Activated T-cell treated with anti-CD3 and anti-CD28 coated beads, Interleukin-2, amount 50 U/mL, for 48 hours (primary cell): ENCODE measurements at places on chromosomes 3 and 15.

DNA sequence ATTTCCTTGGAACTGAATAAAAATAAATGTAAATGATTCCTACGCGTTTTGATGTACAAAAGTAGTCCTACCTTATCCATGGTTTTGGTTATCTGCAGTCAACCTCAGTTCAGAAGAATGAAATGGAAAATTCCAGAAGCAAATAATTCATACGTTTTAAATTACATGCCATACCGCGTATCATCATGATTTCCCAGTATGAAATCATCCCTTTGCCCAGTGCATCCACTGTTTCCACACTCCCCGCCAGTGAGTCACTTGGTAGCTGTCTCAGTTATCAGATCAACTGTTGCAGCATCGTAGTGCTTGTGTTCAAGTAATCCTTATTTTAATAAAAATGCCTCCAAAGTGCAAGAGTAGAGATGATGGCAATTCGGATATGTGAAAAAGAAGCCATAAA is 9.1 kb upstream of the MFSD1 start:
- no peak for DNase-seq

GRCh38 chr3:19476281-19476680 is 328.0 kb downstream of the KCNH8 start:
- no peak for DNase-seq

GRCh38 chr3:141659821-141660613 is 78.1 kb upstream of the RNF7 start:
- DNase-seq, result peak; percentile 21

DNA sequence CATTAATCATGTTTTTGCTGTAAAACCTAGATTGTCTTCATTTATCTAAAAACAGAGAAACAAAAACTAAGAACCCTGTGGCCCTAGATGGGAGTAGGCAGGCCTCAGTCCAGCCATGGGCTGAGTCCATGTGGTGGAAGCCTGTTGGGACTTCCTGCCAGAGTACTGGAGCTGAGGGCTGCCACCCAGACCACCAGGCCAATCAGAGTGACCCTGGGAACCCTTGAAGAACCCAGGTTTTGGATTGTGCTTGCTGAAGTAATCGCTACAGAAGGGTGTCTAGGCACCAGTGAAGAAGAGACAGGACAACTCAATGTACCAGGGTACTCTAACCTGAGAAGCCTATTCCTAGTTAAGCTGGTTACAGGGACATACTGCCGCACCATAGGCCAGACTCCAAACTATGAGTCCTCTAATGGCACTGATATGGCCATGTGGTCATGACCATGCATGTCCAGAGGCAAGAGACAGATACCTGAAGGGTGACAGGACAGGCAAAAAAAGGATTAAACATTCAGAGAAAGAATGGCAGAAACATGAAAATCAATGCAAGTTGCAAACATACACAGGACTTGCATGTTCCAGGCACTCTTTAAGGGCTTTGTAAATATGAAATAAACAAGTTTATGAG is 12.9 kb downstream of the CSRNP1 start:
- DNase-seq, result no peak

- peak; percentile 10 for DNase-seq
These were observed 279.4 kb upstream of the TLE3 start for GRCh38 chr15:70376929-70377691.

GRCh38 chr3:49761661-49762060 is 24.7 kb downstream of the IP6K1 start:
- no peak for DNase-seq

DNA sequence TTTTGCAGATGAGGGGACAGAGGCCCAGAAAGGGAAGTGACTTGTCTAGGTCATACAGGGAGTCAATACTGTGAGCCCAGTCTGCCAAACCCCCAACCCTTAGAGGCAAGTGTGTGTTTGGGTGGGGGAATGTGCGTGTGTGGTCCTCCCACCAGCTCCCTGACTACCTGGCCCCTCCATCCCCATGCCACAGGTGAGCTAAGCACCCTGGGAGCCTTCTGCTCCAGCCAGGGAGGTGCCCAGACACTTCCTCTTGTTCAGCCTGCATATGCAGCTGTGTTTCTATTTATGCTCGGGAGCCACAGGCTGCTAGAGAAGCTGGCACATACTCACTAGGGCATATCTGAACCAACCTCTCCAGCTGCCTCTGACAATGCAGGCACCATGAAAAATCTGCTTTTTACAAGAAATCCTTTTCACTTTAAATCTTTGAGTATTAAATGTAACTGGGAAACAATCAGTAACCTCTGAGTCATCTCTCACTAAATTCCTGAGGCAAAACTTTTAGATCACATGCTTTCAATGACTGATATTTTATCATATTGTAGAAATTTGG is 20.7 kb downstream of the TBC1D2B start:
- DNase-seq, result no peak

DNA sequence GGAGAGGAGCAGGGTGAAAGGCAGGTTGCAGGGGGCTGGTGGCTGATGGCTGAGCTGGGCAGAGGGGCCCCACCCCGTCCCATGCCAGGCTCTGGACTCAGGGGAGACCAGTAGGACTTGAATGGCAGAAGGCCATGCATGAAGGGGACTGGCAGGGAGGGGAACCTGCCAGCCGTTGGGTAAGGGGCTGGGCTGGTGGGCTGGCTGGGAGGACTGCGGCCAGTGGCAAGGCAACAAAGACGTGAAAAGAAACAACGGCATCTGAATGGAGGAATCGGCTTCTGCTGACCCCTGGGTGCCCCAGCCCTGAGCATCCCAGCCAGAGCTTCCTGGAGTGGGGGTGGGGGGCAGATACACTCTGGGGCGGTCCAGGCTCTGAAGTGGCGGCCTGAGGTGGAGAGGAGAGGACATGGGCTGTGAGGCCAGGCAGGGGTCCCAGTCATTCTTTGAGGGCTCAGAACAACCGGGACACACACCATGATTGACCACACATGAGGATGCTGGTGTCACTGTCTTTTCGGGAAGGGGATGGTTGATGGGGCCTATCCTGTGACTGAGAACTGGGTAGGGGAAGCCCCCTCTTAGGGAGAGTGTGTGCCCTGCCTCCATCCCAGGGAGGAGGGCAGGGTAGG is 11.7 kb downstream of the GLYCTK start:
- no peak for DNase-seq

GRCh38 chr15:57554812-57555179 is 36.9 kb upstream of the MYZAP start:
- no peak for DNase-seq

DNA sequence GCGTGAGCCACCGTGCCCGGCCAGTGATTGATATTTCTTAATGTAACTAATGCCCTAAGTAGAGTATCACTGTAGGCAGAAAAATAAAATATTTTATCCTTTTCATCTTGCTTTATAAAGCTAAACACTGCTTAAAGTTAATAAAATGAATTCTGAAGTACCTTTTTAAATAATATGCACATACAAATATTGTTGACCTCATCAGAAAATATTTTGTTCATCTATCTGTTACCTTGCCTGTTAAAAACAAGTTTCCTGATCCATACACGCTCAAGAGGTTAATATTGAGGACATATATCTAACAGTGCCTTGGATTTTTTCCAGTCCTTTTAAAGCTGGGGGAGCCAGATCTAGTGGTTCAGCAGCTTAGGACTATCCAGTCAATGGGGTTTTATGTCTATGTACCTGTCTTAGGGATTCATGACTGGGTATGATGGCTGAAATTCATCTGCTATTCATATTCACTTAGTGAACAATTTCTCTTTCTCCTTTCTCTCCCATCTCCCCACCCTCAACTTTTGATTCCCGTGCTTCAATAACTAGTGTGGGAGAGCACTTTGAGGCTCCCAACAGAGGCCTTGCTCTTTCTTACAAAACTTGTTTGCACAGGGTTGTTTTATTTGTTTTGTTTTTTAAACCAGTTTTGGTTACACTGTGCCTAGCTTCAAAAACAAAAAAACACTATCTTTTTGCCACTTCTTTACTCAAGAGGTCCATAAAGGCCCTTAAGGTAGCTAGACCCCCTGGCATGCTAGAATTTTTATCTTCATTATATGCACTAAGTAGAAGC is 7.0 kb downstream of the SLC25A36 start:
- no peak for DNase-seq

GRCh38 chr3:46947981-46948791 is 28.4 kb downstream of the CCDC12 start:
- DNase-seq, result peak; percentile 77

DNA sequence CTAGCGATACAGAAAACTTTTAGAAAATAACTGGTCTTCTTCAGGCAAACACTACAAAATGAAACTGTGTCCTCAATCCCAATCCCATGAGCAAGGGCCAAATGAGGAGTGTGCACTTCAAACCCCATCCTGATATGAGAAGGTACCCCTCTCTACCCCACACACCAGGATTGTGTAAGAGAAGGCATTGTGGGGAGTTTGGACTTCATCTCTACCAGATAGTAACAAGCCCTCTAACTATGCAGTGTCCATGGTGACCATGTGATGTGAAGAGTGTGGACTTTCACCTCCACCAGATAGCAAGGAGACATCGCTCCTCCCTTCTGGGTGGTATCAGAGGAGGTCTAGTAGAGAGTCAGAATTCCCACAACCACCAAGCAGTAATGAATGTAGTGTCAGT is 769.3 kb downstream of the MECOM start:
- no peak for DNase-seq

GRCh38 chr3:135106445-135106844 is 311.4 kb downstream of the EPHB1 start:
- no peak for DNase-seq

DNA sequence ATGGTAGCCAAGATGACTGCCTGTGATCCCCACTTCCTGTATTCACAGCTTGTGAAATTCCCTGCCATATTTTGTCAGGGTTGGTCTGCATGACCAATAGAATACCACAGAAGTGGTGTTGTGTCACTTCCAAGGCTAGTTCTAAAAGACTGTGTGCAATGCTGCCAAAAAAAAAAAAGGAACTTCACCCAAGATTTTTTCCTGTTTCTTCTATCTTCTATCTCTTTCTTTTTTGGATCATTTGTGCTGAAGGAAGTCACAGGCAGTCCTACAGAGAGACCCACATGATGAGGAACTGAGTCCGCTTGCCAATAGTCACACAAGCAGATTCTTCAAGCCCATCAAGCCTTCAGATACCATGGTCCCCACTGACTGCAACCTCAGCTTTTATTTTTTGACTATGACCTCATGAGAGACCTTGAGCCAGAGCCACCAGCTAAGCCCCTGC is 18.1 kb upstream of the RAF1 start:
- no peak for DNase-seq

- no peak for DNase-seq
These were observed 56.8 kb upstream of the TFRC start for GRCh38 chr3:196138482-196139254.

DNA sequence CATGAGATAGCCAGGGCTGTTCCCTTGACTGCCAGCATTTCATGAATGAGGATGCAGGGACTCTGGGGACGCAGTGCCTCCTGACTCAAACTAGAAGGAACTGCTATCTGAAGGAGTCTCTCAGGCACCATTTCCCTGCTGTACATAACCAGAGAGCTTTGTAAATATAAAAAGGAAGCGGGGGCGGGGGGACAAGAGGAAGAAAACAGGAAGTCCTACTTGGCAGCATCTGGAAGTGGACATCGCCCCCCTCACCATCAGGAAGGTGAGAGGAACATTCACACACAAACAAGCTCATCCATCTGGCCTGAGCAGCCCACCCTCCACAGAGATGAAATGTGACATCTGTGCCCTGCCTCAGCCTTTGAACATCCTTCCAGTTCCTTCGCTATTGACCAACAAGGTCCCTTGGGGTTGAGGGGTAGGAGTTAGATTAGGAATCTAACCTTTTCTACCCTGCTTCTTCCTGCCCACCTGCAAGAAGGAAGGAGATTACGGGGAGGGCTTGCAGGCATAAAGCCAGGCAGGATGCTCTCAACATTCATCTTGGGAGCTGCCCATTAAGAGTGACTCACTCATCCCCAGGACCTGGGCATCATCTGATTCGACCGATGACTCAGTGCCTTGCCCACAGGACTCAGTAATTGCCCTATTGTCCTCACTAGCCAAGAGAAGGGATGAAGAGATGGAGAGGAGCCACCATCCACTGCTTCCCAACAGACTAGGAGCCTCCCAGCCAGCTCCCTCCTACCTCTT is 31.9 kb downstream of the SH3BP5 start:
- no peak for DNase-seq

GRCh38 chr3:94887065-94887464 is 824.2 kb downstream of the NSUN3 start:
- DNase-seq, result no peak

DNA sequence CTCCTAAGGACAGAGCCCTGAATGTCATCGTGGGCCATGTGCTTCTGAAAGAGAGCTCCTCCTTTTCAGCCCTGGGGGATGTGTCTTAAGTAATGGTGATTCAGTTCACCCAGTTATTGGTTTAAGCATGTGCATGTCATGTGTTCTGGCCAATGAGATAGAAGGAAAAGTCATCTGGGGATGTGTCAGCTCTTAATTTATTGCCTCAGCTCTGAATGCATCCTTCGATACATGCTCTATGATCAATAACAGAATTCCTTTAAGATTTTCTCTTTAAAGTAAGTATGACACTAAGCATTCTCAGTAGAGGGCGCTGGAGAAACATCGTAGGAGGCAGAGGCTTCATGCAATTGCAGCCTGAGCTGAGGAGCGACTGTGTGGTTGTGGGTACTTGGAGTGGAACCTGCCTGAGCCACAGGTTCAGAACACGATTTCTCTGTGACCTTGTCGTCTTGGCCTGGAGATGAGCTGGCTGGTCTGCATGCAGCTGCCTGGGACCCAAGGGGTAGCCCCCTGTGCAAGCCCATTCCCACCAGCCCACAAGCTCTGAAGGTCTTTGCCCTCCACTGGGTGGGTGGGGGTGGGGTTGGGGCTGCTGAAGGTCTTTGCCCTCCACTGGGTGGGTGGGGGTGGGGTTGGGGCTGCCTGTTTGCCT is 69.5 kb downstream of the C3orf38 start:
- DNase-seq, result peak; percentile 21

- no peak for DNase-seq
These were observed 4.1 kb downstream of the CEMIP start for GRCh38 chr15:80783260-80783659.

DNA sequence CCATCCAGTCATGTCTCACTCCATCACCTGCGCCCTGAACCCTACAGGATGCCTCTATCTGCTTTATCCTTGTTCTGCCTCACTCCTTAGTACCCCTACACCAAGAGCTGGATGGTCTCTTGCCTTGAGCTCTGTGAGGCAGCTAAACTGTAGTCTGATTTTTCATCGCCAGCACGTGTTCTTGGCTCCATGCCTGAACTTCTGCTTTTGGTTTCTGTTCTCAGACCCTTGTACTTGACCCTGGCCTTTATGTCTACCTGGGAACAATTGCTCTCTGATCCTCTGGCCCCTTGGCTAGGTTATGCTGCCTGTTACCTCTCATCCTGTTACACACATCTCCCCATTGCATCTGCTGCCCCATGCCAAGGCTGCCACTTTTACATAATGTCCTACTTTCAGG is 318.0 kb upstream of the LMCD1 start:
- no peak for DNase-seq

- DNase-seq, result no peak
These were observed 51.2 kb downstream of the EPHA6 start for GRCh38 chr3:96865605-96866004.

GRCh38 chr3:23492057-23492456 is 288.9 kb downstream of the UBE2E2 start:
- no peak for DNase-seq
